ENCODE measurements at places on chromosomes 3 and 15.

DNA sequence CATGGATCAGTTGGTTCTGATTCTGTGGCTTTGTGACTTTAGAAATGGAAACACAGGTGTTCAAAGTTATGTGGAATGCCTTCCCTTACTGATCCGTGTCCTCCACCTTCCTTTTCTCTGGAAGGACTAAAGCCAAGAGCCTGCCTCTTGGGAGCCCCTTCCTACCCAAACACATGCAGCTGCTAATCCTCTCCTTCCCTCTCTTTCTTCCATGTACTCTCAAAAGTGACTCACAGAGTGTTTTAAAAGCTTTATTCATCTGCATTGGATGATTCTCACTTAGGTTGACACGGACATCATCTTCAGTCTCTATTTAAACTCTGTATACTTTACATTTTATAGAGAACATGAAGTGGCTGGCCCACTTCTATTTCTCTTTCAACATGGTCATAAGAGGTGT lies 856.5 kb upstream of the ARPP21 start:
- DNase-seq: no peak

DNA sequence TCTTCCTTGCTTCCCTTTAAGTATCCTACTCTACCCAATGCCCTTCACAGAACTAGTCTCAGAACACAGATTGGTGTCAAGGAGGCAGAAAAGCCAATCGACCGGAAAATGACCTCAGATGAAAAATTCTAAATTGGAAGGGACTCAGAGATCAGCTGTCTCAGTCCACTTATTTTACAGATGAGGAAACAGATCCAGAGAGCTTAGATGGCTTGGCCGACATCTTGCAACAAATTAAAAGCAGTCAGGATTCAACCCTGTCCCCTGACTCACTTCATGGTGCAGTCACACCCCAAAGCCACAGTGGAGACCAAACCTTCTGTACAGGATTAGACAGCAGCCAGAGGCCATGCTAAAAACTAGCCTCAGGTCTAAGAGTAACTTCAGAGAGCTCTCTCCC lies 169.3 kb upstream of the BHLHE40 start:
- no peak for DNase-seq

- DNase-seq: no peak
These were observed 75.7 kb downstream of the DUT start for GRCh38 chr15:48406911-48407310.

- peak; percentile 50 for DNase-seq
These were observed 219.9 kb upstream of the IGF1R start for GRCh38 chr15:98428253-98428989.

GRCh38 chr3:151297429-151297828 lies 19.1 kb upstream of the P2RY14 start:
- no peak for DNase-seq

DNA sequence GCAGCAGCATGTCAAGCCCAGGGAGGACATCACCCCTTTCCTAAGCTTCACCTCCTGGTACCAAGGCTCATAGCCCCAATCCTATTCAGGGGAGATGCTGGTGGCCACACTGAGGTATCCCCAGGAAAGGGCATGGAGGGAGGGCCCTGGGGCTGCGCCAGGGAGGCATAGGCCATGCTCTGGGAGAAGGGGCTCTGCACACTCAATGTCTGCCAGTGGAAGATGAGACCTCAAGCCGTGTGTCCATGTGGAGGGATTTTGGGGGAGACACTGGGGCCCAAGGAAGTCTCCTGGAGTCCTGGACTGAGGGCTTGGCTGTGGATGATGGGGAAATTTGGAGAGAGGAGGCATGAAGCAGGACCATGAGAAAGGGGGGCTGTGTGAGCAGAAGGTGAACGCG lies 21.2 kb upstream of the PRR23E start:
- DNase-seq: no peak

DNA sequence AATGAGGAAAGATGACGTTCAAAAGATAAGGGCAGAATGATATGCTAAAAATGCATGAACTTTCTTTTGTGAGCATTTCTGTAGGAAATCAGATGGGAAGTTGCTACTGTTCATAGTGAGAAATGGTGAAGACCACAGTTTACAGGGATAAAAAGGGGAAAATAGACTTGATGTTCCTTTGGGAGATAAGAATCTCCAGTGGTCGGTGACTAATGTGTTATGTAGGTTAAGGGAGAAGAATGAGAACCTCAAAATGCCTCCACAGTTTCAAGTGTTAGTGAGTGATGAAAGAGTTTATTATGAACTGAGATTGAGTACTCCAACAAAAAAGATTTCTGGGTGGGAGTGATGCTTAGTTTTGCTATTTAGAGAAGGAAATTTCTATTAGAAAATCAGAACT lies 247.2 kb downstream of the LSAMP start:
- DNase-seq: no peak

DNA sequence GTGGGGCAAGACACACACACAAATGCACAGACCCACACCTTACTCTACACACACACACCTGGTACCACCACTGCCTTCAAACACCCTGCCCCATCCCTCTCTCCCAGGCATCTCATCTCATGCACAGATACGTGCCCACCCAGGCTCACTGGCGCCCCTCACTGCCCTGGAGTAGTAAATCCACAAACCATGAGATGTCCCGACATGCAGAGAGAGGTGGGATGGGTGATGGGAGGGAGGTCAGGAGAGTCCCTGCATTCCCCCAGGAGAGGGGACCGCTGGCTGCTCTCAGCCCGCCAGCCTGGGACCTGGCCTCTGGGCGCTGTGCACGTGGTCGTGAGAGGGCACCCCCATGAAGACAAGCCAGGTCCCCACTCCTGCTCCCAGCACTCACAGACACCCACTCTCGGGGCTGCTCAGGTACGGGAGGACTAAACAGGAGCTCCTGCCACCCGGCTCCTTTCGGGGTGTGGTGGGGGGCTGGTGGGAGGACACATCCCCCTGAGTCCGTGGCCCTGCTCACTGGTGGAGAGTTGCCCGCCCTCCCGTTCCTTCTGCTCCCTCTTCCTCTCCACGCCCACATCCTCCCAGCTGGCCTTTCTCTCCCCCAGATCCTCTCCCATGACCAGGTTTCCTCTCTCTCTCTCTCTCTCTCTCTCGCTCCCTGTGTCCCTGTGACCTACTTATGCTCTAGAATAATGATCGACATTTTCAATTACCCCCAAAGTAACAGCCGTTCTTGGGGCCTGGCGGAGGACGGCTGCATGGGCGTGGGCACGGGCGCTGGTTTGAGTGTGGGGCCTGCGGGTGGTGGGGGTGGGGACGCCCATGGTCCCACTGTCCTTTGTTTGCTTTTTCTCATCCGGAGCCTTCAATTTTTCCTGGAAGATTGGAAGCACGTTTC lies 18.9 kb upstream of the CSPG4 start:
- DNase-seq: no peak

DNA sequence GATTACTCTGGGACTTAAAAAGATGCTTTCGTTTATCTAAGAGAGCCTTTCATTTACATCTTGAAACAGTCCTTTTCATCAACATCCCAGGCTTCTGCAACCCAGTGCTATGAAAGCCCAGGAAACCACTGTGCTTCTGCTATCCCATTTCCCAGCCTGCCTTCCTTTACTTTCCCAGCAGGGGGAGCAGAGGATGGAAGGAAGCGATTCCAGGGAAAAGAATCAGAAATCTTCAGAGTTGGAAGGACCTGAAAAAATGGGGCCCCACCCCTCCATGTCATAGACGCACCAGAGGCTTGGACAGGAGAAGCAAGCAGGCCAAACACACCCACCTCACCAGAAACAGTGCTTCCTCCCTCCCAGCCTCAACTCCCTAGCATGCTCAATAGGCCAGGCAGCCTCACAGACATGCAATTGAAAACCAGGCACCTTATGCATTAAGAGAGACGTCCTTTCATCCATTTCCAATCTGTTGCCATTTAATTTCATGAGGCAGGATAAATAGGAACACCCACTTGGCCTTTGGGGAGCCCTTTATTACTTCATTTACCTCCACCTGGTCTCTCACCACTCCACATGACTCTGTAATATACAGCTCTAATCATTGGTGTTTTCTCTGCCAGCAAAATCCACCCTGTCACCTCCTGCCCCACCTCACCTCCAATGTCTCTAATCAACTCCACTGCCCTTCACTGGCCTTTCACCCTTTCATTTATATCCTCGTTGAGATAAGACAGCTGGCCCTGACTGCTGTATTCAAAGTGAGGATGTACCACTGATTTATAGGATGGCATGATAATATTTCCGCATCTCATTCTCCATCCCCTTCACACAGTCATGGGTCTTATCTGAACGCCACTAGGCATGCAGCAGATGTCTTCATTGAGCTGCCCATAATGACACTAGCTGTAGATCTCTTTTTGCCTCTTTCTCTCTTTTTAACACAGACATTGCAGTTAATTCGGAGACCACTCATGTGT lies 583.9 kb downstream of the NTRK3 start:
- DNase-seq: no peak

DNA sequence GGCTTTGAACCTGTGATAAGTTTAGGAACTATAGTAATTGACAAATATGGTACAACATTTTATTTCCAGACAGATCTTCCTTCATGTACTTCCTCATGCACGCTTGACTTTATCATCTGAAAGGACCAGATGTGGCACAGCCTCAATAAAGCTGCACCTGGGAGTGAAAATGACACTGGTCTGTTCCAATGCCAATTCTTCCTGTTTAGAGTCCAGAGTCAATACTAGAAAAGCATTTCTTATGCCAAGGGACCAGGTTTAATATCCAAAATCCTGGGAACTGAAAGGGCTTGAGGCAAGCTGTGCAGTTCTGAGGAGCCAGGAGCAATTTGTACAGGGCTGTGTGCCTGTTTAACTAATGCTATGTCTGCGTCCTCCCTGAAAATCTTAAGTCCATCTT lies 15.3 kb downstream of the DPH6 start:
- no peak for DNase-seq

DNA sequence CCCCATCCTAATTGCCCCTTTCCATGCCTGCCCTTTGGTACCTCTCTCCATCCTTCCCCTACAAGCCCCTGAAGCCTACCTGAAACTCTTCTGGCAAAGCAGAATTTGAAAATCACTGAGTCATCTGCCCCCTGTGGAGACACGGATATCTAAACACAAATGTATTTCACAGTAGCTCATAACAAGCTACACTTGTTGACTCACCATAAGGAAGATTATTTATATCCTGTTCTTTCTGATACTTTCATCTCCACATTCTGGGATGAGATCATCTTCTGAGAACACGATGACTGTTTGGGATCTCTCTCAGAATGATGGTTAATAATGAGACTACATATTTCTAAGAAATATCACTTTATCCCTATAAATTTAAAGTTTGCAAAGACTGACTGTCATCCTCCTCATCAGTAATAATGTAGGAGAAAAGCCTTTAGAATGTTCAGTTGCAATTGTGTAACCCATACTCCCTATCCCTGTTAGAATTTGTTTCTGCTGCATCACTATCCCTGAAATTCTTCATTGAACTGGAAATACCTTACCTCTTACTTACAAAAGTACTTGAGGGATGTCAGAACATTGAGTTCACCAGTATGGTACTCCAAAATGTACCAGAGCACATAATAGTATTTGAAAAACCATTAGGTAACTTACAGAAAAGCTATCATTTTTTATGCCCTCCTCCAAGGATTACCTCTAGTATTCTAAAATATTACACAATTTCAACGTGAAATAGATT lies 116.1 kb upstream of the IL12A start:
- no peak for DNase-seq

- DNase-seq: no peak
These were observed 6.0 kb downstream of the CCR2 start for GRCh38 chr3:46359733-46360493.

- DNase-seq: no peak
These were observed 26.6 kb downstream of the ALDH1L1 start for GRCh38 chr3:126153695-126154360.

DNA sequence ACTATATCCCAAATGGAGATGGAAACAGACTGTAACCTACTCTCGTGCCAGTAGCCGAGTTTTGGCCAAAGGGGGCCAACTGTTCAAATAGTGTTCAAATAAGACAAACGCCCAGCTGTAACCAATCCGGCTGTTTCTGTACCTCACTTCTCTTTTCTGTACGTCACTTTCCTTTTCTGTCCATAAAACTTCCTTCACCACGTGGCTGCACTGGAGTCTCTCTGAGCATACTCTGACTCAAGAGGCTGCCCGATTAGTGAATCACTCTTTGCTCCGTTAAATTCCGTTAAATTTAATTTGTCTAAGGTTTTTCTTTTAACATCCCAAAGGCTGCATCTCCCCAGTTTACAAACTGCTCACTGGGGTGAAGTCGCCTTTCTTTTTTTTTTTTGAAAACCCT lies 219.2 kb upstream of the P2RY1 start:
- DNase-seq: no peak

GRCh38 chr15:86570738-86571137 lies 491.1 kb downstream of the AGBL1 start:
- DNase-seq: no peak

- DNase-seq: no peak
These were observed 231.6 kb downstream of the CACNA2D3 start for GRCh38 chr3:54353946-54354345.

GRCh38 chr3:137669519-137670060 lies 94.5 kb upstream of the SOX14 start:
- no peak for DNase-seq

GRCh38 chr15:85619992-85620689 lies 174.6 kb downstream of the KLHL25 start:
- DNase-seq: no peak

DNA sequence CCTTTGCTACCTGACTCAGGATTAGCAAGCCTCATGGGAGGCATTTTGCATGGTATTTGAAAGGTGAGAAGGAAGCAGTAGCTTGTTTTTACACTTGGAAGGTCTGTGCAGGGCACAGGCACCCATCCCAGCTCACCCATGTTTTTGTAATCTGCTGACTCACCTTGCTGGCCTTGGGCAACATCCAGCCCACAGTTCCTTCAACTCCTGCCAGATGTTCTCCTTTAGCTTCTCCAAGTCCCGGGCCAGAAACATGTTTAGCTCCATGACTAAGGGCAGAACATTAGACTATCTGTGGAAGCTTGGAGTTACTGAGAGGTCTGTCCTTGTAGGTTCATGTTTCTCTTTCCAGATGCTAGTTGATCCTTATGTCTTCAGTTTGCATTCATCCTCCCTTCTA lies 12.4 kb upstream of the ZNF770 start:
- no peak for DNase-seq
